ENCODE measurements at places on chromosomes 3 and 15.

GRCh38 chr3:138230525-138230924 is 43.4 kb downstream of the ARMC8 start:
- DNase-seq, result no peak

GRCh38 chr3:11060500-11061251 is 68.1 kb downstream of the SLC6A1 start:
- DNase-seq, result peak; percentile 9

DNA sequence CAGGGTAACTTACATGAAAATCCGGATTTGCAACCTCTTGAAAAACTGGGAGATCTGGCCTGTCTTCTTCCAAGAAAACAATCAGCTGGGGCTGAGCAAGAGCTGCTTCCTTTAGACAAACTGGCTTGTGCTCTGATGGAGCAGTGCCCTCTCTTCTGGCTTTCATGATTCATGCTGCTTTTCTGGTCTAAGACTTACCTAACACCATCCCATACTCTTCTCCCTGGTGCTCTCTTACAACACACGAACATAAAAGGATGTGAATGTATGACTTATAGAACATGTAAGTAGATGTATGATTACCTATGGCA is 9.9 kb downstream of the TJP1 start:
- no peak for DNase-seq

- no peak for DNase-seq
Observed at GRCh38 chr3:38114052-38114874, 22.7 kb downstream of the ACAA1 start.
